CD4-positive, alpha-beta T cell (primary cell): ENCODE measurements at places on chromosomes 11 and 22. TPM values are rescaled to one million over a fixed set of nuclear protein-coding genes. Genes with fewer than 3 reads are reported as not detected.

- no peak for DNase-seq
These were observed 173.7 kb upstream of the DDI1 start for GRCh38 chr11:103862802-103863174.

GRCh38 chr11:46234311-46234710 is 43.2 kb upstream of the CREB3L1 start:
- no peak for DNase-seq

- DNase-seq: no peak
These were observed 9.4 kb downstream of the IGF2 start for GRCh38 chr11:2129699-2130366.

DNA sequence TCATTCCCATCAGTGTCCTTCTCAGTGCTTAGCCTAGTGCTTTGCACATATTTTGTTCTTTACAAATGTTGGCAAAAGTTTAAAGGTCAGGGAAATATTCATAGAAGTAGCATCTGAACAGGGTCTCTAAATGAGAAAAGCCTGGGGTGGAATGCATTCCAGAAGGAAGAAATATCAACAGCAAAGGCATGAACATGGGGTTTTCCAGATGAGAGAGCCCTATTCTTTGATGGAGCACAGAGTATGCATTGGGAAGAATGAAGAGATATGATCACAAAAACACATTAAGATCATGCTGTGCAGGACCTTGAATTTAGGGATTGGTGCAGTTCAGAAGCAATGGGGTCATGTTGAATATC is 140.2 kb downstream of the SNX19 start:
- no peak for DNase-seq

DNA sequence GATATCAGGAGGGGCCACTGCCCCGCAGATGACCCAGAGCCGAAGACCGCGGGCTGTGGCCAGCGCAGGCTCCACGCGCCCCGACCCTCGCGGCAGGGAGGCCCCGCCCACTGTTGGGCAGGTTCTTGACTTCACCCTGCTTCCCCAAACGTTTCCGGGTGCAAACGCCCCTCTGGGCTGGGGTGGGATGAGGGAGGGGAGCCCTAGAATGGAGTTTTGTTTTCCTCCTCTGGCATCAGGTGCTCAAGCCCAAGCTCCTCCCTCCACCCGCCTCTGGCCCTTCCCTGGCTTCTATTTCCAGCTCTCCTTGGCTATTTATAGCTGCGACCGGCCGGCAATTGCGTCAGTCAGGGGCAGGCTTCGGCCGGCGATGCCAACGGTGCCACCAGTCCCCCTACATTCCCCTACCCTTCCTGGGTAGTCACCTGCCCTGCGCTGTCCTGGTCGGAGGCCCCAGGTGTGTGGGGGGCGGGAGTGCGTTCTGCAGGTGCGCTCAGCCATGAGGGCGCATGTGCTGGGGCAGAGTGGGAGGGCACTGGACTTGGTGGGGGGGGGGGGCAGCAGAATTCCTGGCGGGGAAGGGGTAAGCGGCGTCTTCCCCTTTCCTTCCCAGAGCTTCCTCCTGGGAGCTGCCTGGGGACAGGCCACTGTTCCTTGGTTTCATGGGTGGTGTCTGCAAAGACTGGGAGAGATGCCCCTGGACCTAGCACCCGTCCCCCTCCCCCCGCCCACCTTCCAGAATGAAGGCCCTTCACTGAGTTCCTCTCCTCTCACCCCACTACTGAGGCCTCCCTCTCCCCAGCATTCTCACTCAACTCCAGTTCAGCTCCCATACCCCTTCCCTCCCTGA is 23.6 kb downstream of the DUSP8 start:
- no peak for DNase-seq

DNA sequence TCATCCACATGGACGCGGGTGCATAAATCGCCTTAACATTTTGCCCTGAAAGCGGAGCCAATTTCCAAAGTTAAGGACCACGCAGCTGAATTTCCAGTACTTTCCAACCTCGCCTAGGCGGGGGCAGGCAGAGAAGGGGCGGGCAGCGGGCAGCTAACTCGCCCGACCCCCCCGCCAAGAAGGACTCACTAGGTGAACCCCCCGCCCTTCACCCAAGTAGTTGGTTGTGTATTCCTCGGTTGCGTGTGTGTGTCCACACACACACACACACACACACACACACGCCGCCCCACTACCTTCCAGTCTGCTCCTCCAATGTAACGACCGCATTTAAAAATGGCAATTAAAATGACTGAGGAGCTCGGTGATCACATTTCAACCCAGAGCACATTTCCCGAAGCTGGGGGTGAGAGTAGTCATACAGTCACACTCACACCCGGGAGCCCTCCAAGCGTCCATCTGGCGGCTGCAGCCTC is 1.4 kb downstream of the TENM4 start:
- no peak for DNase-seq

- no peak for DNase-seq
These were observed 525 bp downstream of the CSDC2 start for GRCh38 chr22:41561335-41561734.

DNA sequence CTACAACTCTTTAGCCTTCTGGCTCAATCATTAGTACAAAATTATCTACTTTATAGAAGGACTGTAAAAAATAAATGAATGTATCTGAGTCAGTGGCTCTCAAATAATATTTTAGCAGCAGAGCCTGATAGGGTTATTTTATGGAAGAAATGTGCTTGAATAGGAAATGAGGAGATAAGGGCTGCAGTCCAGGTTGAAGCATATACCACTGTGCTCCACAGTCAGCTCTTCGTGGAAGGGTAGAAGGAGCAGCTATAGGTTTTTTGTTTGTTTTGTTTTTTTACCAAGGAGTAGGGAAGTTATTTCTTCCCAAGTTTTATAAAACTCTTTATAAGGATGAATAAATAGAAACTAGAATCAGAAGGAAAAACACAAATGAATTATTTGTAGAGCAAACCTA is 242.0 kb downstream of the DLG2 start:
- DNase-seq: no peak

- DNase-seq: no peak
These were observed 64.3 kb downstream of the ETS1 start for GRCh38 chr11:128522943-128523518.

DNA sequence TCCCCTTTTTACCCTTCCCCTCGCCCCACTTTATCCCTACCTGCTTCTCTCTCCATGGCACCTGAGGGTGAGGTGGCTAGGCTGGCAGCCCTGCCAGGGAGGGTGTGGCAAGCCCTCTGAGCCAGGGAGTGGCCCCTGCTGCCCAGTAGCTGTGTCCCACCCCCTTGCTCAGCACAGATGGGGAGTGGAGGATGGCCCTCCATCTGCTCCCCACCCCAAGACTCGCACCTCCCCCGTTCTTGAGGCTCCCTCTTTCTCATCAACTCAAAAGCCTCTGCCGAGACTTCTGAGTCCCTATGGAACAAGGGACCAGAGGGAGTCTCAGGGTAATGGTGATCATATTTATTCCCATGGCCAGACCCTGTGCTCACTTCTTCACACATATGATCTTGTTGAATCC is 1.7 kb downstream of the TMEM151A start:
- DNase-seq: no peak

- no peak for DNase-seq
These were observed 33.1 kb downstream of the DDX10 start for GRCh38 chr11:108697872-108698473.

DNA sequence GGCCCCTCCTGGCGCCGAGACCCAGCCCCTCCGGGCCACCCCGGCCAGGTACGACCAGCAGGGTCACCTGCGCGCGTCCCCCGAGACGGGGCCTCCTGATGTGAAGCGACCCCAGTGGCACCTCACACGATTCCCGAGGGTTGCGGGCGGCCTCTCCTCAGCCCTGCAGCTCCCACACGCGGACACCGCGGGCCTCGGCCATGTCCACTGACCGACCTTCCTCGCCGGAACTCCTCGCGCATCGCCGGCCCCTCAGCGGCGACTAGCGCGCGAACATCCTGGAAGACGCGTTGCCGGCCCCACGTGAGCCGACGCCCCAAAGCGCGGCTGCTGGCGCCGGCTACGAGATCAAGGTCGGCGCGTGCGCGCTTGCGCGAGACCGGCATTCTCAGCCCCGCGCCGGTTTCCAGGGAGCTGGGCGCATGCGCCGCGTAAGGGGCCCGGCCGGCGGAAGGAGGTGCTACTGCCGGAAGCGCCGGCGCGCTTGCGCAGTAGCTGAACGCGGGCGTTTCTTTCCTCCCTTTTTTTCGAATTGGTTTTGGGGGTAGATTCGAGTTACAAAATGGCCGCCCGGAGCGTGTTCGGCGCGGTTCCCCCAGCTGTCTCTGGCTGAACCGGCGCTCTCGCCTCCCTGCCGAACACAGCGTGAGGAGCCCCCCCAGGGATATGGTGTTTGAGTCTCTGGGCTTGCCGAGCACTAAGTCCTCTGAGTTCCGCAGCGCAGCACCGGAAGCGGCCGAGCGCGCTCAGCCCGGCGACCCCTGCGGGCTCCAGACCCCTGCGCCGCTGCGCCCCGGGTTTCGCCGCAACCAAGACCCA is at the start of gene NUP50:
NUP50 (plus strand) TSS at position 475 of the 819 bp plus-strand sequence. CDS start 4,253 bp downstream, outside the sequence.
- DNase-seq: peak; percentile 94

DNA sequence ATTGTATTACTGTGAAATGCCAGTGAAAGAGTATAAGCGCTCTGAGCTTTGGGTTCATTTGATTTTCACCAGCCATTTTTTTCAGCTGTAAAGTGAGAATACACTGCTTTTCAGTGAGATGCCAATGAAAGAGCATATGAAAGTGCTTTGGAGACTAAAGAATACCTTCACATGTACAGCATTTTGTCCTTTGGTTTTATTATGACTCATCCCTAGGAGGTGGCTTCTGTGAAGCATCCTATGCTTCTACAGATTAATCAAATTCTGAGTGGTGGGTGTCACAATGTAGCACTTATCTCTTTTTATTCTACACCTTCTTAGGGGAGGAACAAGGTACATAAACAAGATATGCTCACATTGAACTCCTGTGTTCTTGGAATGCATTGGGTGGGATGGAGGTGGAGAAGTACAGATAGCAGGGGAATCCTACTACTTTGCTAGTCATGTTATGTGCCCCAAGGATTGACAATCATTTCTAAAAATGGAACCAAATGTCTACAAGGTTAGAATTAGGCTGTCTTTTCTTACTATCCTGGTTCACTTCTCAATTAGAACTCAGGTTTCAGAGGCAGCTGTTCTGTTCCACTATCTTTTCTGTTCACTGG is 18.7 kb downstream of the TRIM44 start:
- DNase-seq: no peak

- DNase-seq: no peak
These were observed 519.4 kb downstream of the BRD1 start for GRCh38 chr22:49308300-49308699.

DNA sequence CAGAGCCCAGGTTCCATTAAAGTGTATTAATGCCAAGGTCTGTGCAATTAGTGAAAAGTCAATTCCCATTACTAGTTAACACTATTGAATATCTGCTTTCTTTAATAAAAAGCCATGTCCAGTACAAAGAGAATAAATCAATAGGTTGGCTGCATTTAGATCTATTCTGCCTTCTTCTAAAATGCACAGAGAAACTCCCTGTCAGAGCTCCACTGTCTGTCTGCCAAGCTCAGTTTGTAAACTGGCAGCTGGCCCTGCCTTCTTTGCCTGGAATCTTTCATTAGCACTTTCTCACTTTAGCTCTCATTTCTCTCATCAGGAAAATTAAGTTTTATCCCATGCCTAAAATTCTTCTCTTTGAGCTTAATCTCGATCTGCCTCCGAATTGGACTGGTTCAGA is 35.6 kb downstream of the ARL14EP start:
- no peak for DNase-seq

GRCh38 chr11:117071344-117071787 is 26.9 kb downstream of the SIK3 start:
- DNase-seq: no peak

DNA sequence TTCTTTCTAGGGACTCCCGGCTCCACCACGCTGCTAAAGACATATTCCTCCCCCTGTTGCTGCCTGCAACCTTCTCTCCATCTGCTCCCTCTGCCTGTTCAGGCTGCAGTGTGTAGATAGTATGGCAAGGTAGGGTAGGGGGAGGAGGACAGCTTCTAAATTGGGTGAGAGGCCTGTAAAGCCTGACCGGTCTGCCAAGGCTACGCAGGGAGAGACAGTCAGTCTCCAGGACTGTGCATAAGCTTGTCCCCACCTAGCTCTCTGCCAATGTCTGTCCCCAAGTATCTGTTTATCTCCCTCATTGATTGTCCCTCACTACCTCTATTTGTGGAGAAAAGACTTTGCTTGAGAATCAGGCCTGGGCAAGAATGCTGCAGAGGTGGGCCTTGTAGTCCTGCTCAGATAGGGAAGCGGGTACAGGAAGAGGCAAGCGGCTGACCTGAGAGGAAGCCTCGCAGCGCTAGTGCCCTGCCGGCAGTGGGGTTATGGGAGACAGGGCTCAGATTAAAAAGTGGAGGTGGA is 871 bp upstream of the SEZ6L start:
- no peak for DNase-seq

- no peak for DNase-seq
These were observed 884.4 kb upstream of the CNTN5 start for GRCh38 chr11:98136357-98136756.

GRCh38 chr22:23152238-23153114 is 7.2 kb downstream of the RAB36 start:
- DNase-seq: no peak

Gene DENND5A
- 101 TPM for total RNA-seq

Gene GRIA4
- total RNA-seq: not detected

Gene HTR3A
- not detected for total RNA-seq

Gene FXYD2
- total RNA-seq: 1.7 TPM

Gene CABP4
- total RNA-seq: 8.5 TPM

Gene RAPSN
- 0.56 TPM for total RNA-seq

Gene RAB38
- total RNA-seq: 0.44 TPM

Gene NECTIN1
- 3.4 TPM for total RNA-seq

Gene IL17REL
- not detected for total RNA-seq

Gene LIPT2
- total RNA-seq: 10.9 TPM

Gene KBTBD4
- 29.1 TPM for total RNA-seq

Gene SEPTIN3
- total RNA-seq: 0.20 TPM

Gene APOA5
- total RNA-seq: not detected

Gene LDHAL6A
- not detected for total RNA-seq
